ENCODE measurements at places on chromosomes 4 and X.

GRCh38 chrX:49754233-49754857, 58.6 kb upstream of the PAGE1 start:
- DNase-seq: no peak

DNA sequence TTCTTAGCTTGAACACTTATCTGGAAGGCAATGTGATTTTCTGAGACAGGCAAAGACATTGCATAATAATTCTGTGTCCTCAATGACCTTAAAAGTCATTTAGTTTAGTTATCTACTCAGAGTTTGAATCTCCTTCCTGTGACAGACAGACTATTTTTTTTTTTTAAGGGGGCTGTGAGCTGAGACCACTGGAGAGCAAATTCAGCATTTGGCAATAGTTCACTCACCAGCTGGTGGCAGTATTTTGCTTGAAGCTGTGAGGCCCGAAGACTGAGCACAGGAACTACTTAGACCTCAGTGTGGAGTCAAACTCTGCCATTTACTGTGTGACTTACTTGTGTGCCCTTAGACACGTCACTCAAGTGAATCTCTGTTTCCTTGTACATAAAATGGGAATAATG, 22.9 kb upstream of the CPE start:
- DNase-seq: no peak

DNA sequence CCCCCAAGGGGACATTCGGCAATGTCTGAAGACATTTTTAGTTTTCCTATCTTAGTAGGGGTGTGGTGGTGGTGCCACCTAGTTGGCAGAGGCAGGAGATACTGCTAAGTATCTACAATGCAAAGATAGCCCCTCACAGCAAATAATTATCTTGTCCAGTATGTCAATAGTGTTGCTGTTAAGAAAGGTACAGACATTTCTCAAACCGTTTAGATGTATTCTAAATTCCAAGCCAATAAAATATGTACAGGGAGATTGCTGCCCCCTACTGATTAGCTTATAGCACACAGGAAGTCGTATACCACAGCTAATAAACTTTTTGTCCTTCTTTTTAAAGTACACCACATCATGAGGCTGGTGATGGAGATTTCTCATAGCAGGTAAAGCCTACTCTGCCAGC, 260.5 kb downstream of the TMA16 start:
- no peak for DNase-seq

DNA sequence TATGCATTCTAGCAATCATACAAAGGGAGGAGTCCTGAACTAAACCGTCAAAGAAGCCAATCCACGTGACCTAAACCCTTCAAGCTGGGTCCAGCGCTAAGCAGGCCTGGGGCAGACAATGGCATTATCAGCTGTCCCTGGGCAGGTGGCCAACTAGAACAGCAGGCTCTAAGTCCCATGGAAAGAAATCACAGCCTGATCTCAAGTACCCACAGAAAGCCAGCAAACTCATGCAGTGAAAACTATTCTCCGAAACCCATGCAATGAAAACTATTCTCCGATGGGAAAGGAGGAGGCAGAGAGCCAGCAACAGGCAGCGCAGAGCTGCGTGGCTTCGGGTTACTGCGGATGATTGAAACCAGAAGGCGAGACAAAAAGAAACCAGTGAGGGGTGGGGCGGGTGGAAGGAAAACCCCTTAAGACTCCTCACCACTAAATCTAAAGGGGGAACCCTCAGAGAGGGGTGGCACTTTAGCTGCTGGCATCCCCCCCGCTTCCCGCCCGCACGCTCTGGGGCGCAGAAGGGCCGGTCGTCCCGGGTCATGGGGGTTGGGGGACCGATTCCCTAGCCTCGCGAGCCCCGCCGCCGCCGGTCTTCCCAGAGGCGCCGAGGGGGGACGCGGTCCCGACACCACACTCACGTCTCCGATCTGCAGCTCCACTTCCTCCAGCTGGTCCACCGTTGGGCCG, 567 bp downstream of the C4orf46 start:
- DNase-seq: no peak

Measured in activated CD8-positive, alpha-beta memory T cell treated with anti-CD3 and anti-CD28 coated beads for 4 hours (primary cell).